ENCODE measurements at places on chromosomes 11 and 22.

DNA sequence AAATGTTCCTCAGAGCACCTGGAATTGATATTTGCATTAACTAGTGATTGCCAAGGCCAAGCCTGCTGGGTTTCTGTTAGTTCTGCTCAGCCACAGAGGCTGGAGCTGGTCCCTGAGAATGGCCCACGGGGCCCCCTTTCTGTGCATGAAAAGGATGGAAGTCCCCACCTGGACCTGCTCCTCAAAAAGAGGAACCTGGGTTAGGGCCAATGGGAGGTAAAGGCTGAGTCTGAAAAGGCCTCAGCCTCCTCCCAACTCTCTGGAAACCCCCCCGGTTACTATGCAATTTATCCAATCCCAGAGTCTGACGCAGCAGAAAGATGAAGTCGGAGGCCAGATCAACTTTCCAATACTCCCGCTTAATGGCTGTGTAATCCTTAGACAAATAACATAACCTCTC, 6.8 kb upstream of the CREB3L1 start:
- DNase-seq, result no peak

GRCh38 chr11:128472128-128473089, 114.9 kb downstream of the ETS1 start:
- DNase-seq, result no peak

GRCh38 chr11:119700536-119701346, 28.3 kb downstream of the NECTIN1 start:
- DNase-seq, result no peak

GRCh38 chr11:2415601-2416380, 15.2 kb downstream of the TSSC4 start:
- no peak for DNase-seq

DNA sequence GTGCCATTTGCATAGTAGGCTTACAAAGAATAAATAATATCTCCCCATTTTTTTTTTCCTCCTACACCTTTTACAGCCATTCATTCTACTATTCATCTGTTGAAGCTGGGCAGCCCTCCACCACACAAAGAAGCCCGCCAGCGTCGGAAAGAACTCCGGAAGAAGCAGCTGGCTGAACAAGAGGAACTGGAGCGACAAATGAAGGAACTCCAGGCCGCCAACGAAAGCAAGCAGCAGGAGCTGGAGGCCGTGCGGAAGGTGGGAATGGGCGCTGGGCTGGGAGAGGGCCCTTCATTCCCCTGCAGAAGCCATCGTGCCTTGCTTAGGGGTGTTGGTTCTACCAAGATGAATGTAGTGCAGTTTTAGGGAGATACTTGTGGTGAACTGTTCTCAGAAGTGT, 68.6 kb downstream of the SWAP70 start:
- no peak for DNase-seq

DNA sequence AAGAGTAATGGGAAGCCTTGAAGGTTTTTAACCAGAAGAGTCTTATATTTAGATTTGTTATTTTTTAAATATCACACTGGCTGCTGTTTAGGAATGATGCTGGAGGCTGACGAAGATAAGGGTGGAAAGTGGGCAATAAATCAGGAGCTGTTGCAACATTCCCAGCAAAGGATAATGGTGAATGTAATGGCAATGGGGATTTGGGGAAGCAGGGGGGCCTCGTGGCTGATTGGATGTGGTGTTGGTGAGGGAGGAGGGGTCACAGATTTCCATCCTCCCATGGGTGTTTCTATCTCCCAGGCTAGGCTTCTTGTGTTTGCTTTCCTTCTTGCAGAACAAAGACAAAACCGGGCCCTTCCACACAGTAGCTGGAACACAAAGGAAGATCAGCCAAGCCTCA, 80.8 kb downstream of the PIWIL4 start:
- DNase-seq, result no peak

DNA sequence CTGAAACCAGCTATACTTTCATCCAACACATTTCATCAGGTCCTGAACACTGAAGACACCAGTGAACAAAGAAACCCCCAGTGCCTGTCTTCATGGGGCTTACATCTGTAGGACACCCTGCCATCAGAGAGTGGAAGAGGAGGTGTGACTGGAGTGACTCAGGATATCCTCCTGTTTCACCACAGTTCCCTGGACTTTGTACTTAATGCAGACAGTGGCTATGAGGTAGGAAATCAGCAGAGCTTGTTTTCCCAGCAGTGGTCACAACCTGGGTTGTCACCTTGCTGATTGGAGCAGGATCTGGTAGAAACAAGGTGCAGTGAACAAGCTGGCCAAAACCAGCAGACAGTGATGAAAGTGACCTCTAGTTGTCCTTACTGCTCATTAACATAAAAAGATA, 128.8 kb downstream of the KIRREL3 start:
- no peak for DNase-seq

GRCh38 chr22:19641983-19642451, 72.3 kb upstream of the SEPTIN5 start:
- DNase-seq, result no peak

GRCh38 chr11:722346-722811, 16.3 kb downstream of the EPS8L2 start:
- no peak for DNase-seq
